ENCODE measurements at places on chromosomes 2 and 18.
A peak's percentile ranks its signal among the peaks of the same experiment; 100 is the strongest.

DNA sequence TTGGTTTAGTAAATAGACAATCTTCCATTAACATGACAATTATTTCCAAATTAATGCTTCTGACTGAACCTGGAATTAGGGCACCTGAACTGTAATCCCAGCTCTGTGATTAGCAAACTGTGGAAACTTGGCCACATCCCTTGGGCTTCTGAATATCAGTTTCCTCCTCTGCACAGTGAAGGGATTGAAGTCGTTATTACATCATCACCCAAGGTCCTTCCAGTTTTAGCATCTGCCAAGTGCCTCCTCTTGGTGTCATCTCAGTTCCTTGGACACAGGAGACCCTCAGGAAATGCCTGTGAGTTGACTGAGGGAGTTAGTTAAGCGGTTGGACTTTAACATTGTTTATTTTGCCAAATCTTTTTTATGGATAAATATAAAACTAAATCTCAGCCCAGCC, 64.8 kb downstream of the MOGAT1 start:
- no peaks in the 10 kb centered on the region for H3K36me3 ChIP-seq
- no peak overlapping the region for H3K4me3 ChIP-seq
- H3K27me3 ChIP-seq = no peaks in the 10 kb centered on the region
- no peak overlapping the region for H3K27ac ChIP-seq
- no peaks in the 10 kb centered on the region for H3K4me1 ChIP-seq

GRCh38 chr2:149857344-149857743, 269.8 kb upstream of the MMADHC start:
- no peak overlapping the region for H3K4me3 ChIP-seq
- no peaks in the 10 kb centered on the region for H3K36me3 ChIP-seq
- no peak overlapping the region for H3K27ac ChIP-seq
- H3K27me3 ChIP-seq = no peaks in the 10 kb centered on the region
- no peaks in the 10 kb centered on the region for H3K4me1 ChIP-seq
- no peak for DNase-seq

- peak; percentile 94 for DNase-seq
- H3K36me3 ChIP-seq = no peaks in the 10 kb centered on the region
Measured at GRCh38 chr2:83742117-83742782, 716.8 kb downstream of the SUCLG1 start.

DNA sequence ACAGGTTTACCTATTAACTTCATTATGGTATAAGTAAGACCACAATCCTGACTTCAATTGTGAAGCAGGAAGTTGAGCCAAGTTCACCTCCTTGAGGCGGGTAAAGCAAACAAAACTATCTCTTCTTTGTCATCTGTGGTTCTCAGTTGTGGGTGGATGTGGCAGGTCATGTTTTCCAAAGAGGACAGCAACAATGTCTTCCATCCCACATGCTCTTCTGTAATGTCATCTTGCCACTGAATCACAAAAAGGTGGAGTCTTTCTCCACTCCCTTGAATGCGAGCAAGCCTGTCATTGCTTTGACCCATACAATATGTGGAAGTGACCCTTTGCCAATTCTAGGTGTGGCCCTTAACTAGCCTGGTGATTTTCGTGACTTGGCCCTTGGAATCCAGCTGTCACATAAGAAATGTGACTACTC, 98.7 kb downstream of the GRB14 start:
- H3K4me3 ChIP-seq = no peak overlapping the region
- no peaks in the 10 kb centered on the region for H3K36me3 ChIP-seq
- H3K4me1 ChIP-seq = no peaks in the 10 kb centered on the region
- H3K27me3 ChIP-seq = no peaks in the 10 kb centered on the region
- H3K27ac ChIP-seq = no peak overlapping the region

DNA sequence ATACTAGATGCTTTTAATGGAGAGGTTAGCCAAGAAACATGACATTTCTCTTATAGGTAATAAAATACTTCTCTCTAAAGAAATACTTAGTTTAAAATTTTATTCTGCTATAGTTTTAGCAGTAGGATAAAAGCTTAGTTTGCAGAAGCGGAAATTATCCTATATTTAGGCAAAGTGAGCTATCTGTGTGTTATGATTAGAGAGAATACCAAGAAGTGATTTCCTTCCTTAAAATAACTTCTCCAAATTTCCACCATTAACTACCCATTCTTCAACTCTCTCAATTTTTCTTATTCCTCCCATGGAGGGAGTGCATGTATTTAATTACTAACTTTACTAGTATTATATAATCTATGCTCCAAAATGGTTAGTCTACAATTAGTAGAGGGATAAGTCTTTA, 15.8 kb upstream of the IL1RL1 start:
- no peak overlapping the region for H3K4me3 ChIP-seq
- no peaks in the 10 kb centered on the region for H3K27me3 ChIP-seq
- no peaks in the 10 kb centered on the region for H3K36me3 ChIP-seq
- peaks cover 5% of the 10 kb centered on the region for H3K4me1 ChIP-seq
- no peak overlapping the region for H3K27ac ChIP-seq
- no peak for DNase-seq

DNA sequence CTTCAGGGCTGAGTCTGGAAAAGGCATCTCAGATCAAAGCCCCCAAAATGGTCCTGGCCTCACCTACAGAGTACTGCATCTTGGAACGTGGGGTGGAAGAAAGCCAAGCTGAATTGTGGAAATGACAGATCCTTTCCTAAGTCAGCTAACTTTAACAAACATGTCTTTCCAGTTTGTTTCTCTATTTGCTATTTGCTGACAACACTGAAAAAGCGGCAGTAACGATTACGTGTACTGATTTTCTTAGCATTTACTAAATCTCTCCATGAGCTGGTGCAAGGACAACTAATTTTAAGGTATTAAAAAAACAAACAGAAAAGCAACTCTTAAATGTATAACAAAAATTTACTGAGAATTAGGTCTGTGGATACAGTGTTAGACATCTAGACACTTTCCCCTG, 1.1 kb downstream of the HIBCH start:
- H3K4me3 ChIP-seq = peak overlapping the region; percentile 87
- DNase-seq = no peak
- H3K36me3 ChIP-seq = no peaks in the 10 kb centered on the region
- H3K4me1 ChIP-seq = peaks cover 38% of the 10 kb centered on the region
- no peaks in the 10 kb centered on the region for H3K27me3 ChIP-seq

DNA sequence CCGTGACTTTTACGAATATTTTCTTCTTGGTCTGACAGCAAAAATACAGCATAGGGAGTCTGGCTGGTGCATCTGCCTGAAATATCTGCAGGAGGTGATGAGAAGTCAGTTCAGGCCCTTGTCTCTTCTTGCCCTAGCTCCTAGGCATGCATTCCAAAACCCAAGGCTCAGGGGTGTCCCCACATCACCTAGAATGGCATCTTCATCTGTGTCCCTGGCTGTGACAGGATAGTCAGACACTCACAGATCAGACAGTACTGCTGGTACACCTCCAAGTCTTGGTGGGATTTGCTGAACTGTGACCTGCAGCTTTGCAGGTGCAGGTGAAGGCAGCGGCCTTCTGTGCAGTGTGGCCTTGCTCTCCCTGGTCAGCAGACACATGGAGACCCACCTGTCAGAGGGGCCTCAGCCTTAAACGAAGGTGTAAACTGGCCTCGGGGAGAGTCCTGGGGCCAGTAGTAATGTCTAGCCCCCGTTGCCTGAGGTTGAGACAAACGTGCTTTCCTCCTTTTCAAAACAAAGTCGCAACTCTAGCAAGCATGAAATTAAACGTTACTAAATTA, 42.8 kb downstream of the MBP start:
- no peak overlapping the region for H3K4me3 ChIP-seq
- H3K36me3 ChIP-seq = peaks cover 15% of the 10 kb centered on the region
- H3K27ac ChIP-seq = peak overlapping the region; percentile 94

DNA sequence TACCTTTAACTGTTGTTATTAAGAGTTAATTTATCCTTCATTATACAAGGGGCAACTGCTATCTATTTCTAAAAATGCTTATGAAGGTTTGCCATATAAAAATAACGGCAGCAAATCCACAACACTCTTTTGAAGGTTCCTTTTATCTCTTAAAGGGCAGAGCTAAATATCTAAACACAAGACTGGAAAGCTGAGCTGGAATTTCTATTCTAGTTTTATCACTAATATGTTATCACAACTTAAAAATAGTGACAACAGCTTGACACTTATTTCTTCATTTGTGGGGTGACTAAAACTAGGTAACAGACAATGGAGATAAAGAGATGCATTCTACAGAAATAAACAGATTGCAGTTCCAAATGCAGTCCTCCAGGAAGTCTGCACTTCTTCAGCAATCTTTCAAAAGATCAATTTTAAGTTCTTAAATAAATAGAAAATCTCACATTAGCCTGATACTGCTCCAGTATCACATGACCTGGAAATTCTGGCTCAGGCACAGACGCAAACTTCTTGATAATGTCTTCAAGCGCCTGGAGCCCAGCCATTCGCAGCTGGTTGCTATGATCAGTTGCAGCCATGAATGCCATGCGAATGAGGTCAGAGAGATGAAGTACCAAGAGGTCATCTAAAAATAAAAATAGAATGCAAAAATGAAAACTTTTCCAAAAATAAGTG, 54.0 kb upstream of the STRN start:
- no peaks in the 10 kb centered on the region for H3K4me1 ChIP-seq
- DNase-seq = no peak
- H3K4me3 ChIP-seq = no peak overlapping the region
- H3K27ac ChIP-seq = no peak overlapping the region

GRCh38 chr2:182359990-182360662, 66.7 kb downstream of the PDE1A start:
- no peak overlapping the region for H3K27ac ChIP-seq
- H3K36me3 ChIP-seq = no peaks in the 10 kb centered on the region
- no peaks in the 10 kb centered on the region for H3K4me1 ChIP-seq
- H3K27me3 ChIP-seq = no peaks in the 10 kb centered on the region
- peak; percentile 77 for DNase-seq

DNA sequence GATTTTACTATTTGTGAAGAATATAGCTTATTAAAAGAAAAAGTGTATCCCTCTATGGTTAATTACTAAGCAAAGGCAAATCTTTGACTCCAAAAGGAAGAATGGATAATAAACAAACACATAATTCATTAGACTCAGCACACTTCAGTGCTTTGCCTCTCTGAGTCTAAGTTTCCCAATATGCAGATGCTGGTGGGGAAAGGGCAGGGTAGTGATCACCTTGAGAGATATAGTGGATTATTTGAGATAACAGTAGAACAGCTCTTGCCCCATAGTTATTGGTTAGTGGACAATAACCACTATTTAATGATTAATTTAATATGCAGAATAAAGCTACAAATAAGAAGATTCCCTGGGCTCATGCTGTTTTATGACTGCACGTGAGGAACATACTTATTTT, 98.2 kb upstream of the SLC8A1 start:
- H3K27ac ChIP-seq = no peak overlapping the region
- DNase-seq = no peak
- no peaks in the 10 kb centered on the region for H3K36me3 ChIP-seq
- no peak overlapping the region for H3K4me3 ChIP-seq

DNA sequence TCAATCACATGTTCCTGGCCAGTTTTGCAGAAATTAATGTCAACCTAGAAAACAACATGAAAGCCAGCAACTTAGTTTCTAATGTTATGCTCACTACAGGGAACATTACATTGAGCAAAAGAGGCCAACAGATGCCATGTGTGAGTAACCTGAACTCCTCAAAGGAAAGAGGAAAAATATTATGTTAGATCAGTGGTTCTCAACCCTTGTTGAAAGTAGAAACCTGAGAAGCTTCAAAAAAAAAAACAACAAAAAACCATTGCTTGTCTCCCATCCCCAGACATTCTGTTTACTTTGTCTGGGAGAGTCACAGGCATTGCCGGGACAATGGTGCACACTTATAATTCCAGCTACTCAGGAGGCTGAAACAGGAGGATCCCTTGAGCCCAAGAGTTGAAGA, 57.7 kb downstream of the METTL4 start:
- no peak overlapping the region for H3K4me3 ChIP-seq
- DNase-seq = peak; percentile 16
- H3K36me3 ChIP-seq = peaks cover 6% of the 10 kb centered on the region
- no peak overlapping the region for H3K27ac ChIP-seq
- H3K4me1 ChIP-seq = peaks cover 19% of the 10 kb centered on the region

DNA sequence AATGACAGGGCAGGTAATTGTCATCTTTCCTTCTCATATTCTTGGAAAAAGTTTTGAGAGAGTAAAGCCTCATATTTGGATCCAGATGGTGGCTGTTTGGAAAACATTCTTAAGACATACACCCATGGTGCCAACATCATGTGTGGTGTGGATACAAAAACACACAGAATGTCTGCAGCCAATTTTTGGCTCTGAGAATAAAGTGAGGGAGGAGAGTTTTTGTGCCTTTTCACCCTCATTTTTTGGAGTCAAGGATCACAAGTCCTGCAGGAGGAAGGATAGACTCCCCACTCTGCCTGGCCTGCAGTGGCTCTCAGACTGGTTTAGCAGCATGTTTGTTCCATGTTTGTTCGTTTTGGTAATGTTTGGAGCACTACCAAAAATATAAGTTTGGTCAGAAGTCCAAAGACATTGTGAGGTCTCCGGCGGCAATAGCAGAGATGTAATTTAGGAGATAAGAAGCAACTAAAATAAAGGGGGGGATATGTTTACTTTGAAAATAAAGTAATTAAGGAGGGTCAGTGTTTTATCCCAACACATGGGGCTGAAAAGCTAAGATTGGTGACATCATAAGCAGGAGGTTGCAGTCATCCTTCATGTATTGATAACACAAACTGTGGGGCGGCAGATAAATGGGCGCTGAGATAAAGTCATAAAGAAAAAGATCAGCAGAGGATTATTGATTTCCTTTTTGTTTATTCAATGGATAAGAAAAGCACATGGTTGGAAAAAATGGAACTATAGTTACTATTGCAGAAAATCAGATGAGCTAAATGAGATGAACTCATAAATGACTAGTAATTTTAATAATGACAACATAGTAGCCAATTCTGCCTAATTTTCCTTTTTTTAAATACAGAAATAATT, 655 bp downstream of the NOSTRIN start:
- no peaks in the 10 kb centered on the region for H3K4me1 ChIP-seq
- no peaks in the 10 kb centered on the region for H3K36me3 ChIP-seq
- no peak overlapping the region for H3K4me3 ChIP-seq
- no peak overlapping the region for H3K27ac ChIP-seq
- no peaks in the 10 kb centered on the region for H3K27me3 ChIP-seq
- no peak for DNase-seq

GRCh38 chr2:37976411-37976810, 51.3 kb downstream of the RMDN2 start:
- H3K27ac ChIP-seq = no peak overlapping the region
- H3K36me3 ChIP-seq = no peaks in the 10 kb centered on the region
- no peak for DNase-seq
- H3K27me3 ChIP-seq = peaks cover 23% of the 10 kb centered on the region
